ENCODE measurements at places on chromosomes 12 and 14.

- no peak for DNase-seq
These were observed 105.2 kb downstream of the TSPAN9 start for GRCh38 chr12:3182426-3182825.

DNA sequence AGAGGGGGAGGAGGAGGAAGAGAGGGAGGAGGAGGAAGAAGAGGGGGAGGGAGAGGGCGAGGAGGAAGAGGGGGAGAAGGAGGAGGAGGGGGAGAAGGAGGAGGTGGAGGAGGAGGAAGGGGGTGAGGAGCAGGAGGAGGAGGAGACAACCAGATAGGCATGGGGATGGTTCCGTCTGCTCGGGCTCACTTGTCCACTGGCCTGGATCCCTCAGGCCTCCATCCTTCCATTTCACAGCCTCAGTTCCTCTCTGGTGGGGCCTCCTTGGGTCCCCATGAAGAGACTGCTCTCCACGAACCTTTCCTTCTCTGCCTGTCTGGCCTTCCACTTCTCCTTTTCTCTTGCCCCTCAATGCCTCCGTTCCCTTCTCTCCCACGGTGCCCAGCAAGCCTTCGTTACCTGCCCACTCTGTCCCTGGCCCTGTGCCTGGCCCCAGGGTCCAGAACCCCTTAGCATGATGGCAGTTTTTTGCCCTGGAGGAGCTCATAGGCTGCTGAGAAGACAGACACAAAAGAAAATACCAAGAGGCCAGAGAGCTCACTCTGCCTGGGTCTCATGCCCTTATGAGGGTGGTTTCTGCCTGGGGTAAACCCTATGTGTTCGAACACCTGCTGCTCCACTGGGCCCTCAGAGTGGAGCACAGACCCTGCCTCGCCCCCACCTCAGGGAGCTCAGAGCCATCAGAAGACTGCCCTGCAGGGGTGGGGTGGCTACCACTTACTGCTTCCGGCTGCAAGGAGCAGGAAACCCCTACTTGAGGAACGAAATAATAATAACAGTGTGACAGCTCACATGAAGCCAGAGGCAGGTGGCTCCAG is 11.7 kb upstream of the CACNA2D4 start:
- no peak for DNase-seq

DNA sequence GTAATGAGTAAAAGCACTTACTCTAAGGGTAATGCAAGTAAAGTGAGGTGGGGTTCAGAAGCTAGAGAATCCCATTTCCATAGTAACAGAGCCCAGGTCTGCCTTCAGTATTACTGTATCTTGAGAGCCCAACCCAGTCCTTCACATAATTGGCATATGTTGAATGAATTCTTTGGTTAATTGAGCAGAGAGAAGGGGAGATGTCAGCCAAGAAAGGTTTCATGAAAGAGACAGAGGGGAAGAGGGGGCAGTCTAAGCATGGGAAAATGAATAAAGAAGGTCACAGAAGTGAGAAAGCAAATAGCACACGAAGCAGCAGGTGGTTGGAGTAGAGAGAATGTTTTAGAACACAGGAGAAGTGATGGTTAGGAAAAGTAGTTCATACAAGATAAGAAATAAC is 371.1 kb downstream of the SEC23A start:
- DNase-seq, result no peak

DNA sequence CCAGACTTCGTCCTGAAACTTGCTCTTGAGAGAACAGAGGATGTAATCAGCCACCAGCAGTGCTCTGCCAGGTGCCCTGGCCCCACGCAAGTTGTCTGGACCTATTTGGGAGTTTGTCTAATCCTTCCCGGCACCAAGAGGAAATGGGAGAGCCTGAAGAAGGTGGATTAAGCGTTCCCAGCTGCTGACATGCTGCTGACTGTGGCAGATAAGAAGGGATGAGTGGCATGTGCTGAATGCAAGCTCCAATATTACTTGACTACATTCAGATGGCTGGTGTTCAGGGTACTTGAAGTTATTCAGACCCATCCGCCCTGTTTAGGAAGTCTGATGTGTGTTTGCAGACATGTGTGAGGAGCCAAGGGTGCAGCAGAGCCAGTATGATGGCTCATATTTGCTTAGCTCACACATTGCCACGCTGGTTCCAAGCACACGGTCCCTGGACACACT is 440.6 kb upstream of the CCDC196 start:
- DNase-seq, result no peak

DNA sequence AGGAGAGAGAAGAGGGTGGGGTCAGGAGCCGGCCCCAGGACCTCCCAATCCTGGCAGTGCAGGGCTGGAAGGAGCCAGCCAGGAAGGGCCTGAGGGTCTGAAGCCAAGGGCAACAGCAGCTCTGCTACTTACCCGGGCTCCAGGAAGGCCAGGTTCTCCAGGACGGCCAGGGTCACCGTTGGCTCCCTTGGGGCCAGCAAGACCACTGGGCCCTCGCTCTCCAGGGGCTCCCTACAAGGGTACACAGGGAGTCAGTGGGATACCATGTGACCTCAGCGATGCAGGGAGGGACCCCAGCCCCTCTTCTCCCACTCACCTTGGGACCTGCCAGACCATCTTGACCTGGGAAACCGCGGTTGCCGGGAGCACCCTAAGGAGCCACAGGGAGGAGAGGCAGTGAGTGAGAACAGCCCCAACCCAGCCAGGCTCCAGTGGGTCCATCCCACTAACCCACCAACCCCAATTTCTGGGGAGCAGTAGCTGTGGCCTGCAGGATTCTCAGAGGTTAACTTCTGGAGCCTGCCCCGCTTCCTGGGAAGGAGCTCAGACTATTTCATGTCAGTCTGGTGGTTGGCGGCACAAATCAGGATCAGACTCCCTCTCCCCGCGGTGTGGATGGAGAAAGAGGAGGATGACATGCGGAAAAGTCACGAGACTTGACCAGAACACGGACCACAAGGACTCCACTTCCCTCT is 18.5 kb downstream of the COL2A1 start:
- no peak for DNase-seq

GRCh38 chr12:19382111-19382526 is 57.2 kb upstream of the AEBP2 start:
- no peak for DNase-seq

GRCh38 chr14:21626491-21627230 is 8.1 kb downstream of the OR10G2 start:
- DNase-seq, result no peak

DNA sequence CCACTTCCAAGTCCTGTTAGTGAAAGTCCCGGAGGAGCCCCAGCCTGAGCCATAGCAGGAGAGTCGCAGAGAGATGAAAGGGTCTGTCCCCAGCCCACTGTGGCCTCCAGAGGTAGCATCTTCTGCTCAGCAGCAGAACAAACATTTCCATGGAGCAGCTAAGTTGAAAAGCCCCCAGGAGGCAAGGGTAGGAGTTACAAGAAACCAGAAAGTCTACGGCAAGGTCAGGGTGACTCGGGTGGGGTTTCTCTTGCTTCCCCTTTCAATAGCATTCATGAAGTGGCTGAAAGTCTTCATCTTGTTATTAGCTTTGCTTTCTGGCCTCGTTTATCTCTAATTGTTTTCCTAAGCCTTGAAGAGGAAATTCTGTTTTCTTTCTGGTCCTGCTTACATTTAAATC is 151.2 kb upstream of the DIO3 start:
- no peak for DNase-seq

DNA sequence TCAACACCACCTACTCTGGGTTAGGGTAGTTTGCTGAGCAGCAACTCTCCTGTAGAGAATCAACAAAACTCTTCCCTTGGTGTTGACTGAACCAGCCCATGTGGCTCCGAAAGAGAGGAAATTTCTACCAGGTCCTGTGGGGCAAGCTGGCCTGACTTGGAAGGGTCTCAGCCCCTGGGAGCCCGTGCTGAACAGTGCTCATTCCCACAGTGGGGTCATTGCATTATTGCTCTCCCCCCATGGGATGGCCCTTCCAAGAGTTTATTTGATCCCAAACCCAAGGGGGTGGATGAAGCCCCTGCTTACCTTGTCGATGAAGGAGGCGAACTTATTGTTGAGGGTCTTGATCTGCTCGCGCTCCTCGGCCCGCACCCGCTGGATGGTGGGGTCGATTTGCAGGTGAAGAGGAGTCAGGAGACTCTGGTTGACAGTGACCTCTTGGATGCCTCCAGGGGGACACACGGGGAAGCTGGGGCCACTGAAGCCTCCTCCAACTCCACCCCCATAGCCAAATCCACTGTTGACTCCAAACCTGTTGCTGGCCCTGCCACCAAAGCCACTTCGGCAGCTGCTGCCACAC is 580 bp downstream of the KRT75 start:
- no peak for DNase-seq

- DNase-seq, result no peak
These were observed 29.9 kb downstream of the TSPAN9 start for GRCh38 chr12:3107071-3107583.

DNA sequence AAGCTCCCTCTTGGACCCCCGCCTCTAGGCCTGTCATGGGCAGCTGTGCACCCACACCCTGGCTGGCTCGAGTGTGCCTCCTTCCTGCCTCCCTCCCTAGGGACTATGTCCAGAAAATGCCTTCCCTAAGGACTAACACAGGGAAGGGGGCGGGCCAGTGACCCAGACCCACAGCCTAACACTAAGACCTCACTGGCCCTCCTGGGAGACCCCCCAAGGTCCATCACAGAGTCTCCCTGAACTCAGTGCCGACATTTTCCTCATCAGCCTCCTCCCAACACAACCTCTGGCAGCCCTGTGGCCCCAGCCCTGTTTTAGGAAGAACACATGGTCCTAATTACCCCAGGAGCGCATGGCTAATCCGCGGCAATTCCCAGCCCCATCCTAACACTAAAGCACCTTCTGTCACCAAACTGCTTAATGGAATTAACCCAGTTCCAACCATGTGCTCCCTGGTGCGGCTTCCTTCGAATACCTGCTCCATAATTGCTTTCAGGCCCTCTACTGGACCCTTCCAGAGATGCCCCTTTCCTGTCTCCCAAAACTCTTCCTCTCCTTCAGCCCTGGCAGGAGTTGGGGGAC is 5.6 kb downstream of the MSI1 start:
- no peak for DNase-seq

DNA sequence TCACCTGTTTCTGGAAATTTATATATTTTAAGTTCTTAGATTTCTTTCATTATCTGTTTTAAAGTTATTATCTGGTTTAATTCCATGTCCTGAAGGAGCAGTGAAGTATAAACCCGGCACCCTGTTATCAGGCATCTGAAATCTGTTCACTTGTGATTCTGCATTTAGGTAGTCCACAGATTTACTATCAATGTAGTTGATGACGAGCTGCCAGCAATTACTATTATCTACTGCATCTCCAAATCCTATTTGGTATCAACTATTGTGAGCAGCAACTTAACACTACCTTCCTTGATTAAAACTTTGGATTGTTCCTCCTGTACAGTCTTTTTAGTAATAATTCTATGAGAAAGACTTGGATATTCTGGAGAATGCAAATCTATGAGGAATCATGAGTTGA is 36.1 kb downstream of the PRORP start:
- DNase-seq, result no peak

GRCh38 chr14:23569443-23570151 is 2.0 kb upstream of the AP1G2 start:
- no peak for DNase-seq

- DNase-seq, result no peak
These were observed 13.3 kb upstream of the LLPH start for GRCh38 chr12:66143868-66144267.

DNA sequence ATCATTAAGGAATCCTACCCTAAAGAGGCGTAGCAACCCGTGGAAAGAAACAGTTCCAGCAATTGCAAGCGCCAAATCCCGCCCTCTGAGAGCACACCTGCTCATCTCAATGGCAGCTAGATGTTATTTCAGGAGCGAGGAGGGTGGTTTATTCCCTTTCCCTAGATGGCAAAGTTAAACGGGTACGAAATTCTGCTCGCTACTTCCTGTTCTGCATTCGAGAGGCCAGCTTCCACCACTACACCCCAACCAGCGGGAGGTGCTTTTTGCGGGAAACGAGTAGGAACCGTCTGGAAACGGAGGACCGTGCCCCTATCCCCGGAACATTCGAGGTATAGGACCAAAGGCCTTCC is 536 bp downstream of the VPS29 start:
- DNase-seq, result no peak

GRCh38 chr12:120688527-120689071 is 1.6 kb downstream of the MLEC start:
- DNase-seq, result no peak

GRCh38 chr12:581321-581720 is 81.9 kb downstream of the NINJ2 start:
- DNase-seq, result no peak

DNA sequence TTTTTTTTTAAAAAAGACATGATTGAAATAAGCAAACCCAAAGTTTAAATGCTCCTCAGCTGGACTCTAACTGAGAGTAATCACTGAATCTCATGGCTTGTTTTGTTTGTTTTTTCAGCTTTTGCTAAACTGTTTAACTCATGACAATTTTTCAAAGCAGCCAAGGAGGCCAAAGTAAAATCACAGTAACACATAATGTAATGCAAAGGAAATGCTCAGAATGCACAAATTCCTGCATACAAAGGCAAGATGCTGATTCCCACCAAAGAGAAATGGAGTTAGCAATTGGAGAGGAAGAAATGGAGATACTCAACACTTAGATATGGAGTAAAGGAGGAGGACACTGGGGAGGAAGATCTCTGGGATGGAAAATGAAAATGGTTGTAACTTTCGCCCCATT is 126.2 kb upstream of the SOX5 start:
- no peak for DNase-seq

GRCh38 chr12:53947743-53948142 is 7.0 kb upstream of the HOXC12 start:
- DNase-seq, result no peak

Data from GOT3 (cell line).